Urinary bladder (tissue), 4 donors: ENCODE measurements at places on chromosomes 3 and 15. TPM values are rescaled to one million over a fixed set of nuclear protein-coding genes. Genes with fewer than 3 reads are reported as not detected.

FBXL2 gene
- 15.1 TPM for total RNA-seq

TIMMDC1 gene
- 49.1 TPM for total RNA-seq

TP63 gene
- 26.3 TPM for total RNA-seq

GRCh38 chr3:195764961-195765706 is 44.4 kb downstream of the MUC20 start:
- DNase-seq, result no peak

- no peak for DNase-seq
These were observed 297.0 kb upstream of the EPHA3 start for GRCh38 chr3:88810455-88810854.

SERPINI2 gene
- total RNA-seq, result 3.9 TPM

NGLY1 gene
- total RNA-seq, result 59.6 TPM

- no peak for DNase-seq
These were observed 7.9 kb downstream of the FEM1B start for GRCh38 chr15:68285259-68285980.

TNFAIP8L3 gene
- 9.7 TPM for total RNA-seq

DNA sequence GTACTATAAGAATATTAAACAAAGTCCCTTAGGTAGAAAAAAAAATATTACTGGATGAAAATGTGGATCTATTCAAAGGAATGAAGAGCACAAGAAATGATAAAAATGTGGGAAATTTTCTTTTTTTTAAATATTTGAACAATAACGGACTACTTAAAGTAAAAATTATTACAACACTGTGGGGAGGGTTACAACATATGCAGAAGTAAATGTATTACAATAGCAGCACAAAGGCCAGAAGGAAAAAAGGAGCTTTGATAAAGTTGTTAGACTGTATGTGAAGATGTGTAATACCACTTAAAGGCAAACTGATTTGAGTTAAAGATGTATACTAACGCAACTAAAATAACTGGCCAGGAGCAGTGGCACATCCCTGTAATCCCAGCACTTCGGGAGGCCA is 427.1 kb downstream of the SHQ1 start:
- DNase-seq, result no peak

HDC gene
- total RNA-seq, result 11.7 TPM

IGSF11 gene
- total RNA-seq, result 3.5 TPM

NTRK3 gene
- total RNA-seq, result 26.4 TPM

IGSF10 gene
- 23.2 TPM for total RNA-seq
